ENCODE measurements at places on chromosomes 5 and 9.

DNA sequence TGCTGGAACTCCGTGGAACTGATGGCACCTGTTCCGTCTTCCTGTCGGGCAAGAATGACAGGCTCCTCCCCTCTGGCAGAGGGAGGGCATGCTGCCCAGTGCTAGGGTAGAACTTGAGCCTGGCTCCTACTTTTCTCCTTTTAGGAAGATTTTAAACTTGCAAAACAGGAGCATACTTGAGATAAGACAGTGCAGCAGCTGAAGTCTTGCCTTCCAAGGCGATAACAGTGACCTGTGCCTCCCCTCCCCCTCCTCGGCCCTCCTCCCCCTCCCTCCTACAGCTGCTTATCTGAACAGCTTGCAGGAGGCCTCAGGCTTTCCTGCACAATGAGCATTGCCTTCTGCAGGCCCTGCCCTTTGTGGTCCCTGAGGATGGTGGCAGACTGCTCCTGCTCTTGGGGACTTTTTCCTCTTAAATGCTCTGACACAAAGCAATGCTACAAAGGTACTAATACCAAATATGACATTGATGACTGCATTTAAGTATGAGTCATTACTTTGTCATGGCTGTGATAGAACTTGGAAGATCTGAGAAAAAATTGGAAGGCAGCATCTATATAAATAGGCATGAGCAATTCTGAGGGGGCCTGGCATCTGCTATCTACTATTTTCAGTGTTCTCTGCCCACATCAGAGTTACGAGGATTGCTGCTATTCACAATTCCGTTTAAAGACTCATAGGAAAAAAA lies 2.0 kb downstream of the GADD45G start:
- no peak for DNase-seq

- no peak for DNase-seq
Observed at GRCh38 chr5:138685193-138685745, 68.0 kb upstream of the CTNNA1 start.

DNA sequence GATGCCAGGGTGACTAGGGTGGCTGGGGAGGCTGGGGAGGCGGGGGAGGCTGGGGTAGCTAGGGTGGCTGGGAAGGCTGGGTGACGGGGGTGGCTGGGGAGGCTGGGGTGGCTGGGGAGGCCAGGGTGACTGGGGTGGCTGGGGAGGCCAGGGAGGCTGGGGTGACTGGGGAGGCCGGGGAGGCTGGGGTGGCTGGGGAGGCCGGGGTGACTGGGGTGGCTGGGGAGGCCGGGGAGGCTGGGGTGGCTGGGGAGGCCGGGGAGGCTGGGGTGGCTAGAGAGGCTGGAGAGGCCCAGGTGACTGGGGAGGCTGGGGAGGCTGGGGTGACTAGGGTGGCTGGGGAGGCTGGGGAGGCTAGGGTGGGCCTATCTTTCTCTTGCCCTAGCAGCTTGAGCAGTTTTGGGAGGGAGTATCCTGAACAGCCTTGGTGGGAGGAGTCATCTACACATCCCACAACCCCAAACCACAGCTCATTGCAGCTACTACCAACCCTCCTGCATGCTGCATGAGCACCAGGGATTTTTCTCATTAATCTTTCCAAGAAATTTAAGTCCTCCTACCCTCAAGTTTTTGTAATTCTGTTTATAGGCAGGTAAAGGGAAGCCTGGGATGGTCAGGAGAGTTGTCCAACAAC lies 203.2 kb upstream of the IRX1 start:
- DNase-seq = peak; percentile 13

GRCh38 chr5:142314606-142315005 lies 10.2 kb downstream of the SPRY4 start:
- no peak for DNase-seq

DNA sequence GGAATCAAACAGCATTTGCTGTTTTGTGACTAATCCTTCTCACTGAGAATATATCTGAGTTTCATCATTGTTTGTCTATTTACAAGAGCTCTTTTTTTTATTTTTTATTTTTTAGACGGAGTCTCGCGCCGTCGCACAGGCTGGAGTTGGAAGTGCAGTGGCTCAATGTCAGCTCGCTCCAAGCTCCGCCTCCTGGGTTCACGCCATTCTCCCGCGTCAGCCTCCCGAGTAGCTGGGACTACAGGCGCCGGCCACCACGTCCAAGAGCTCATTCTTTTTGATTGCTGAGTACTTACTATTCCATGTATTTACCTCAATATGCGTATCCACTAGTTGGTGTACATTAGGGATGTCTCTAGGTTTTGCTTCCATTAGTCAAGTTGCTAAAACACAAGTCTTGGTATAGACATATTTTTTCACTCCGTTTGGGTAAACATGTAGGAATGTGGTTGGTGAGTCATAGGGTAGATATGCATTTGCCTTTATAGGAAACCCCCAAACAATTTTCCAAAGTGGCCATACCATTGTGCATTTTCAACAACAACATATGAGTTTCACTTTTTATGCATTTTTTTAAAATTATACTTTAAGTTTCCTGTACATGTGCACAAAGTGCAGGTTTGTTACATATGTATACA lies 1005.0 kb upstream of the CDH10 start:
- no peak for DNase-seq
